ENCODE measurements at places on chromosomes 2 and 18. TPM values are rescaled to one million over a fixed set of nuclear protein-coding genes. Genes with fewer than 3 reads are reported as not detected.

The SLC9A2 gene
- total RNA-seq: 0.05 TPM

DNA sequence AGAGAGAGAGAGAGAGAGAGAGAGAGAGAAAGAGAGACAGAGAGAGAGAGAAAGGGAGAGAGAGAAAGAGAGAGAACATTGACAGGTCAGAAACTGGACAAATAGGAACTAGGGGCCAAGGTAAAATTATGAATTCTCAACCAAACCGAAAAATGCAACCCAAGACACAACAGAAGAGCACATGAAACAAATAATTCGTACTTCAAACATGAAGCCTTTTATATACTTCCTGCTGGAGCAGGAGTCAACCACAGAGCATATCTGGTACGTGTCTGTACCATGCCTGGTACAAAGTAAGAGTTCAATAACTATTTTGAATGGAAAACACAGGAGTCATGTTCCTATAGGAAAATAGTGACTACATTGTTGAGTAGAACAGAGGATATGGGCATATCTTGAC is 6.5 kb upstream of the VPS54 start:
- DNase-seq: no peak

DNA sequence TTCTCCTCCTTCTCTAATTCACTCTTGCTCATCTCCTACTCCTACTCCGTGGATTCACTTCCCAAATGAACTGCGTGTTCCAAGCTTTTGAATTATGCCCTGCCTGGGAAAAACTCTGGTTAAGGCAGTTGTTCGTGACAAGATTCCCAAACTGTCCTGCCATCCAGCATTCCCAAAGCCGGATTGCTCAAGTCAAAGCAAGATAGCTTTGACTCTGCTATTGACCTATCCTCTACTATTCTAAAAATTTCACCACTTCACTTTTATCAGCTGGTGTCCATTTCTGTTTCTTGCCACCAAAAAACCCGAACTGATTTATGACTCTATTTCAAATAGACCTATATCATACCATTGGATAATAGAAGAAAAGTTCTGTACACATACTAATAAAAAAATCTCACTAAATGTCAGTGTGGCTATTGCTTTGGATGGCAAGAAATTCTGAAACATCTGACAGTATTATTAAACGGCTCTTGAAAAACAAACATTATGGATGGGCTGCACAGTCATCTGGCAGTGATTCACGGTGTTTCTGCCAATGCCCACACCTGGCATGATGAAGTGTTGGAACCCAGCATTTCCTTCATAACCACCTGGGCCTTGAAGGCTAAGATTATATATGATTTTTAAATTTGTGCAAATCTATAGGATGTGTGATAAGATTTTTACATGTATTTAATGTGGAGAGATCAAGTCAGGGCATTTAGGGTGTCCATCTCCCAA is 87.4 kb downstream of the NCKAP5 start:
- DNase-seq: no peak

The PSMA8 gene
- 0.15 TPM for total RNA-seq

The CACNB4 gene
- 0.12 TPM for total RNA-seq

- no peak for DNase-seq
These were observed 42.1 kb upstream of the DSG1 start for GRCh38 chr18:31275722-31276463.

GRCh38 chr2:100800915-100801314 is 19.0 kb upstream of the NPAS2 start:
- no peak for DNase-seq

DNA sequence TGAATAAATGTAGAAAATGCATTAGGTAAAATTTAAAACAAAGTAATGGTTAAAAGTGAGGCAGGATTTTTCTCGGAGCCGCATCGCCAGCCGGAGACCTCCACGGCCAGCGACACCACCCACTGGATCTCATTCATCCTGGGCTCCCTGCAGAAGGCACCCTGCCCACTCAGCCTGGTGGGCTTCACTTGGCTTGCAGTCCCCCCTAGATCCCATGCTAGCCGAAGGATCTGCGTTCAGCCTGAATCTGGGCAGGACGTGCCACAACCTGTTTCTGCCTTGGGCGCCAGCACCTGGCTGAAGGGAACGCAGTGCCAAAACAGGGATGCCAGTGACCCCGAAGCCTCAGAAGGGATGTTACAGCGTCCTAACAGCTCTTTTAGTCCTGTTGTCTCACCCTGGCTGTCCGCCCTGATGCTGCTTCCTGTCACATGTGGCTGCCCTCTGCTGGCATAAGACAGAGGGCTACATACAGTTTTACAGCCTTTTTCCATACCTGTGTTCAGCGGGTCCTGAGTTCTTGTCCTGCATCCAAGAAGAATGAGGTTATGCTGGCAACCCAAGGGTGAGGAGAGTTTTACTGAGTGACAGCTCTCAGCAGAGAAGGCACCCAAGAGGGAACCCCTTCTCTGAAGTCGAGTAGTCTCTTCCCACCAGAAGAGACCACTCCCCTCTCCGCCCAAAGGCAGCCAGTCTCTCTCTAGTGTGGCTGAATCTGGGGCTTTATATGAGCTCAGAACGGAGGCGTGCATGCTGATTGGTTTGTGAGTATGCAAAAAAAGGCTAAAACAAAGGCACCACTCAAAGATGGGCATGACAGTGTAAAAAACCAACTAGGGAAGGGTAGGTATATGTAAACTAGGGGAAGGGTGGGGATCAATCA is 173.1 kb upstream of the GYPC start:
- peak; percentile 23 for DNase-seq

GRCh38 chr2:11539317-11540147 is 5.7 kb downstream of the GREB1 start:
- no peak for DNase-seq

DNA sequence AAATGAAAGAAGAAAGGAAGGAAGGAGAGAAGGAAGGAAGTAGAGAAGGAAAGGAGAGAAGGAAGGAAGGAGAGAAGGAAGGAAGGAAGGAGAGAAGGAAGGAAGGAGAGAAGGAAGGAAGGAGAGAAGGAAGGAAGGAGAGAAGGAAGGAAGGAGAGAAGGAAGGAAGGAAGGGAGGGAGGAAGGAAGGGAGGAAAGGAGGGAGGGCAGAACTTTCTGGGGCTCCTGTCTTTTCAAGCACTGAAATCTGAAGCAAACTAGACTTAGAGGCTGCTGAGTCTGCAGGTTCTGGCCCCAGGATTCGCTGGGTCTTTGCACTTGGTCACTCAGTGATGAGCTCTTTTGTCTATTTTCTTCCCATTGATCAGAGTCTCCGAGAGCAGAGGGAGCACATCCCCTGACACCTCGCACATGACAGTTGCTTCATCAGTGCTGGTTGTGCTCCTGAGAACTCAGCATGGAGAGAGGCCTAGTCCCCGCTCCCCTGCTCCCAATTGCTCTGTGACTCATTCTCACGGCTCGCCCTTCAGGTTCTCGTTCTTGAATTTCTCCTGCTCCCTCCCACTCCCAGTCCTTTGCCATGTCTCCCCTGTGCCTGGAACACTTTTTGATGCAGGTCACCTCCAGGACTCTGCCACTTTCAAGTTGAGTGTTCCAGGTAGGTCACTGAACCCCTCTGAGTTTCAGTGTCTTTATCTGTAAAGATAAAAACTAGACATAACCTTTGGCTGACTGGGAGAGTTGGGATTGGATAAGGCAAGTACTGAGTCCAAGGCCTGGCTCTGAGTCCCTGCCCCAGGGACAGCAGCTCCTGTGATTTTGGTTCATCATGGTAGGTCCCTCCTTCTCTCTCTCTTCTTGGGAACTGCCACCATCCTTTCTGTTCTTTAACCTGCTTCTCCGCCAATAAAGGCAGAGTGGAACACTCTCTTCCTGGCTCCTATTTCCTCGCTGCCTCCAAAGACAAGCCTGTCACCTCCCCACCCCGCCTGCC is 55.2 kb downstream of the TNP1 start:
- DNase-seq: no peak

The RAB3GAP1 gene
- total RNA-seq: 62.7 TPM

- no peak for DNase-seq
These were observed 36.7 kb downstream of the KIAA2012 start for GRCh38 chr2:202109737-202110184.

- DNase-seq: peak; percentile 82
These were observed 21.6 kb downstream of the BMP10 start for GRCh38 chr2:68849579-68850030.

DNA sequence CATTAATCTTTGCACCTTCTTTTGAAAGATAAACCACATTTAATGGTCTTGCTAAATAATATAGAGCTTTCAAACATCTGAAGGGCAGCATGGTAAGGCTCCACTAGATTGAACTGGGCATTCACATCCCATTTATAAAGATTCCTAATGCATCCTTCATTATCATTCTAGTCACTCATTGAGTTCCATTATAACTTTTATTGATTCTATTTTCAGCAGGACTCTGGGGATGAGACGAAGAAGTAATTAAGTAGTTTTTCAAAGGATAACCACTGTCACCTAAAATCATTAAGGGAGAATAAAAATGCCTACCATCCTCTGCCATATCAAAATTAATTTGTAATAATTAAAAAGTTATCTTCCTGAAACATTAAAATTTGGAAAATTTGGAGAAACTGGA is 60.2 kb upstream of the CTNNA2 start:
- no peak for DNase-seq

- DNase-seq: peak; percentile 56
These were observed 135.2 kb downstream of the ALPK2 start for GRCh38 chr18:58493516-58494253.

DNA sequence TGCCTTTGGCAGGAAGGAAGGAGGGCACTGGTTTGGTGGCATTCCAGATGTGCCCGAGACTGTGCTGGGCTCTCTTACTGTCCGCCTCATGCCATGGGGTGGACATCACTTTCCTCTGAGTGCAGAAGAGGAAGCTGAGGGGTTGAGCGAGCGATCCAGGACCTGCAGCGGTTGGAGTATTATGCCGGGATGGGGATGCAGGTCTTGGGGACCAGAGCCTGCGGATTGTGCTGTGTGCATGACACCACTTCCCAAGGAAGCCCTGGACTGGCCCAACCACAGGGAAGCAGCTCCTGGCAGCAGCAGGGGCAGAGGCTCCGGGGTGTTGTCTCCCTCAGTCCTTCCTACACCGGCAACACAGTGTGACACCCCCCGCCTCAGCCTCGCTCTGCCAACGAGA is 44.5 kb downstream of the ATP6V1C2 start:
- no peak for DNase-seq

The REG3G gene
- total RNA-seq: not detected

GRCh38 chr2:26080356-26080755 is 46.5 kb downstream of the RAB10 start:
- DNase-seq: no peak

GRCh38 chr2:209823484-209823883 is 51.9 kb downstream of the UNC80 start:
- DNase-seq: no peak

The SPDYA gene
- 0.12 TPM for total RNA-seq

The APLF gene
- total RNA-seq: 1.4 TPM

GRCh38 chr2:147232225-147232669 is 612.6 kb upstream of the ACVR2A start:
- DNase-seq: peak; percentile 0

GRCh38 chr18:5543036-5543680 is 639 bp downstream of the EPB41L3 start:
- no peak for DNase-seq

DNA sequence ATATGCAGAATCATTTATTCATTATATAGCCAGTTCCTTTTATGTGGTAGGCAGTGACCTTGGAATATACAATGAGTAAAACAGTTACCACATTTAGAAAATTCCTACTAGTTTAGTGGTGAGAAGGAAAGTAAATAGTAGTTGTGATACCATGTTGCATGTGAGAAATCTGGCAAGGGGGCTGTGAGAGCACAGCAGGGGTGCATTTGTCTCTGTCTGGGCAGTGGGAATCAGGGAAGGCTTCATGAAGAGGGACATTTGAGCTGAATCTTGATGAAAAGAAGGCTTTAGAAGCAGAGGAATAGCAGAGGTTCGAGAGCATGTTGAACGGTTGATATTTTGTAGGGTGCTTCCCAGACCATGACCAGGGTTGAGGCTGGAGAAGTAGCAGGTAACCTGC is 78.7 kb downstream of the RAB3GAP1 start:
- DNase-seq: no peak

GRCh38 chr2:69047625-69048145 is 34.7 kb downstream of the ANTXR1 start:
- no peak for DNase-seq

GRCh38 chr2:157596992-157597681 is 31.5 kb downstream of the ACVR1C start:
- DNase-seq: no peak

- peak; percentile 89 for DNase-seq
These were observed at the start of gene STAT1 for GRCh38 chr2:191013932-191014652. Gene STAT1 (minus strand): TSS chr2:191014171. CDS start chr2:191010003, 4,168 bp downstream.

The THADA gene
- 12.7 TPM for total RNA-seq

DNA sequence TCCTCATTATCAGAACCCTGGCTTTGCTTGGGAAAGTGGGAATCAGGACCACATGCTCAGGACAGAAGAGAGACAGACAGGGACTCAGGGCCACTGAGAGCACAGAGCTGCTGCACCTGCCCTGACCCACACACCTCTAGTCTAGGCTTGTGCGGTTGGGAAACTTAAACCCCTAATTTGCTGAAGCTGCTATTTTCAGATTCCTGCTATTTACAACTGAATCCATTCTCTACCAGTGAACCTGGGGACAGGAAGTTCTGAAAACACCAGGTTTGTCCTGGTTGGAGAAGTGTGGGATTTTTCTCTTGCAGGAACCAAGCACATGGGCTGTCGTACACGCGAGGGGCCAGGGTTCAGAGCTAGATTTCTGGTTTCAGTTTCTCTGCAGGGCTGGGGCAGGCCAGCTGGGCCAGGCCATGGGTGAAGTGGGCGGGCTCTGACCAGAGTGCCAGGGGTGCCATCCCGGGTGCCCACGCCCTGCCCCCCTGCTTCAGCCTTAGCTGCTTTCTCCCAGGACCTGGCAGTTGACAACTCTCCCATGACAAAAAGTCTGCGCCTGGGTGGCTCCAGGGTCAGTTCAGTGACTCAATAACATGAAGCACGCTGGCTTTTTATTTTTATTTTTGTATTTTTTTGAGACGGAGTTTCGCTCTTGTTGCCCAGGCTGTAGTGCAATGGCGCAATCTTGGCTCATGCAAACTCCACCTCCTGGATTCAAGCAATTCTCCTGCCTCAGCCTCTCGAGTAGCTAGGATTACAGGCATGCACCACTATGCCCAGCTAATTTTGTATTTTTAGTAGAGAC is 51.3 kb upstream of the SLC1A4 start:
- no peak for DNase-seq

DNA sequence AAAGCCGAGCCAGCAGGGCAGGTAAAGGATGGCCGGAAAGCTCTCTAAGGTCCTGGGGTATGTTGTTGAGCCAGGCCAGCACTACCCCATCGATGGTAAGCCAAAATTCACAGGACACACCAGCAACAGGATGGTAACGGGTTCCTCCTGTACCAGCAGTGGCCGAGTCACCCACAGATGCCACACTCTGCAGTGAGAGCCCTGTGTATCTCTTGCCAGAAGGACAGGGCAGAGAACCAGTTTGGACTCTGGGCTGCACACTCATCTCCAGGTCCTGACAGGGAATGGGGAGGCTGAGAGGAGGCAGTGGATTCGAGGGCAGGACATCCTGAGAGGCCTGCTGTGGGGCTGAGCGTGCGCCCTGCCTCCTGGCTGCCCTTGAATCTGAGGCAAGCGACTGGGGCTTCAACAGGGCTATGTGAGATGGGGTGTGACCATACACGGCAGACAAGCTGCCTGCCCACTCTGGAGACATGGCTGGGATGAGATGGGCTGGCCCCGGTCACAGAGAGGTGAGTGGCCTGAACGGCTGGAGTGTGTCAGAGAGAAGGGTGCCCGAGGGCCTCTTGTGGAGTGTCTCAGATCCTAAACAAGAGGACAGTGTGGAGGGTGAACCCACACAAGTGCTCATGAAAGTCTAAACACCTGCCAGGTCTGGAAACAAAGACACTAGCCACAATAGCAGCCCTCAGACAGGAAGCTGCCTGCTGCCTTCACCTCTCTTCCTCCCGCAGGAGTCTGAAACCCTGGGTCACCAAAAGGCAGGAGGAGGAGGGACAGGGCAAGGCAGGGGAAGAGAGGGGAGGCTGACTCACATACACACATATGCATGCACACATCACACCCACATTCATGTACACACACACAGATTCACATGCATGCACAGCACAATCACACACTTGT is 182.3 kb downstream of the LOXHD1 start:
- no peak for DNase-seq
